ENCODE measurements at places on chromosomes 13 and 19.
A peak's percentile ranks its signal among the peaks of the same experiment; 100 is the strongest.

GRCh38 chr19:3335431-3336350, 30.7 kb upstream of the NFIC start:
- DNase-seq, result no peak

DNA sequence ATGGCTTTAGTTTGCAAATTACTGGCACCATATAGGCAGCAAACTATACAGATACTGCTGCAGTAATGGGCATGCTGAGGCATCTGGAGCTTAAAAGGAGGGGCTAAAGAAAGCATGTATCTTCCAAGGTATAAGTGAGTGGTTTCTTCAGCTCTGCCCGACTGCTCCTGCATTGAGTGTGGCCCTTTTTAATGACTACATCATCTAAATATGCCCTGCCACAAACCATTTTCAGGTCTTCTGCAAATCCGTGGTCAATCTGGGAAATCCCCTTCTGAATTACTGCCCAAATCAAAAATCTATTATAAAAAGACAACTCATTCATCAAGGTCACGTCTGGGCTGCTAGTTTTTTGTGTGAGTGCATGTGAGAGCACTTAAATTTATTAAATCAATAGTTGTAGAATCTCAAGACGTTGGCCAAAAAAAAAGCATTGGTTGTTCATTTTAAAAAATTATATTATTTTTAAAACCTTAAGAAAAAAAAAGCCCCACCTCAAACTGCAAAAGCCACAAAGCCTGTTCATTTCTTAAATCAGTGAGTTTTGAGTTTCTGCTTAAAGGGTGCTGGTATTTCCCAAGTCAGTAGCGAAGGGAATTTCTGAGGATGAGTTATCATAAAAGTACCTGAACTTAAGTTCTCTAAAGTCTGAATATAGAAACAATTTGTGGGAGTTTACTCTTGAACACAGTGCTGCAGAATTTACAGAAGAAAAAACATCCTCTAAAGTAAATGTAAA, 16.3 kb downstream of the LCP1 start:
- no peak for DNase-seq

DNA sequence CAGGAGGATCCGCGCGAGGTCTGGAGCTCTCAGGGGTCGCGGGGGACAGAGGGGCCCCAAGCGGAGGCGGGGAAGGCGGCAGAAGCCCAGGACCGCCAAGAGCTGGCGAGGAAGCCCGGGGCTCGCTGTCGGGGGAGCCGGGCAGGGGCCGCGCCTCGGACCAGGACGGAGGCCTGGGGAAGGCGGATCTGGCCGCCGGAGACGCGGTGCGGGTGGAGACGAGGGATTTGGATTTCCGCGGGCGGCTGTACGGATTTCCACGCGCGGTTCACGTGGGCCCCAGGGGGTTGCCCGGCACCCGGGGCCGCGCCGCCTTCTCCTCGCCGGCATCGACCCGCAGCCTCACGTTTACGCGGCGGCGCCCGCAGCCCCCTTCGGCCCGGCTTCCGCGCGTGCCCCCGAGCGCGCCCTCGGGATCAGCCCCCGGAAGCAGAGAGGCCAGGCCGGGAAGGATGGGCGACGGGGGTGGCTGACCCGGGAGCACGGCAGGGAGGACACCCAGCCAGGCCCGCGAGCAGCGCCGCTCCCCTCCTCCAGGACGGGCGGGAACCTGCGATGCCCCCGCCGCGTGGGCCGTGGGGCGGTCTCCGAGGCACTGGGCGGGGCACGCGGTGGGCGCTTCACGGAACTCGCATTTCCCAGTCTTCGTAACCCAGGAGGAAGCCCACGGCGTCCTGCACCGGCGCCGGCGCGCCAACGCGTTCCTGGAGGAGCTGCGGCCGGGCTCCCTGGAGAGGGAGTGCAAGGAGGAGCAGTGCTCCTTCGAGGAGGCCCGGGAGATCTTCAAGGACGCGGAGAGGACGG, 4.7 kb downstream of the F7 start:
- no peak for DNase-seq

- peak; percentile 77 for DNase-seq
These were observed 5.4 kb upstream of the PPP1R37 start for GRCh38 chr19:45087531-45087930.

DNA sequence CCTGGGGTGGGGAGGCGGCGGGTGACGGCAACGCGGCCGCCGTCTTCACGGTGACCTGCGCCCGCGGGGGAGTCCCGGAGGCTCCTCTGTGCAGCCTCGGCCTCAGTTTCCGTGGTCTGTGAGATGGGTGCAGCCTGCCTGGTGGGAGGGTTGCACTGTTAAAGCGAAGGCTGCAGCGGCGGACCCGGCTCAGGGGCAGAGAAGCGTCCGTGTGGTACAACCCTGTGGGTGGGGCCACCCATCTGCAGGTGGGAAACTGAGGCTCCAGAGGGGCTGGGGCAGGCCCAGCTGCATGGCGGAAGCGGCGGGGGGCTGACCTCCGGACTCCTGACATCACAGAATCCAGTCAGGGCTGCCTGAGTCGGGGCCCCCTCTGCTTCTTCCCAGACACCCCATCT, 481 bp downstream of the FGF22 start:
- DNase-seq, result no peak

DNA sequence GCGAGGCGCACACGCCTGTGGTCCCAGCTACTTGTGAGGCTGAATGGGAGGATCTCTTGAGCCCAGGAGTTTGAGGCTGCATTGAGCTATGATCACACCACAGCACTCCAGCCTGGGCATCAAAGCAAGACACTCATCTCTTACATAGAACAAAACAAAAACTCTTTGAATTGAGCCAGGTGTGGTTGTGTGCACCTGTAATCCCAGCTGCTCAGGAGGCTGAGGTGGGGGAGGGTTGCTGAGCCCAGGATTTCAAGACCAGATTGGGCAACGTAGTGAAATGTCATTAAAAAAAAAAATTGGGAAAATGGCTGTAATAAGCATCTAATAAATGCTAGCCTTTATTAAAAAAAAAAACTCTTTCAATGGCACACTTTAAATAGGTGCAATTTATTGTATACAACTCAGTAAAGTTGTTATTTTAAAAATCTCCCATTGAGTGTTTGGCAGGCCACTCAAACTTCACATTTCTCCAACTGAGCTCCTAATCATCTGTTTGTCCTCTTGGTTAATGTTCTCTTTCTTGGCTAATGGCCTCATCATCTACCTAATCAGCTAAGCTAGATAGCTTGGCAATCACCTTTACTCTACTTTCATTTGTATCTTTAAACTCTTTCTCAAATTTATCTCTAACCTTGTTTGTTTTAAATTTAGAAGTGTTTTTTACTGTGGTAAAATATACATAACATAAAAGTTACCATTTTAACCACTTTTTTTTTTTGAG, 28.1 kb upstream of the HMGB1 start:
- DNase-seq, result no peak

DNA sequence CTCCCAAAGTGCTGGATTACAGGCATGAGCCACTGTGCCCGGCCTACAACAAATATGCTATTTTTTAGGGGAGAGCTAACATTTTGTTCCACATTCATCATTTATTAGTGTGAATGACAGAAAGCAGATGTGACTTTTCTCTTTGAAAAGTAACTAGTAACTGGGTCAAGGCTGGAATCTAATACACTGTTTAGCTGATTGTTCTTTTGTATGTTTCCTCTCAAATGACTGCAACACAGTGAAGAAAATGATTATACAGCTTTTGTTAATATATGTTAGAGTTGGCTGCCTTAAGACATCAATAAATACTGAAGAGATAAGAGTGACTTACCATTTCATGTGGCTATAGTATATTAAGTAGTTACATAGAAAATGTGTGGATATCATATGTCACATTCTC, 27.0 kb downstream of the MTRF1 start:
- DNase-seq, result no peak

DNA sequence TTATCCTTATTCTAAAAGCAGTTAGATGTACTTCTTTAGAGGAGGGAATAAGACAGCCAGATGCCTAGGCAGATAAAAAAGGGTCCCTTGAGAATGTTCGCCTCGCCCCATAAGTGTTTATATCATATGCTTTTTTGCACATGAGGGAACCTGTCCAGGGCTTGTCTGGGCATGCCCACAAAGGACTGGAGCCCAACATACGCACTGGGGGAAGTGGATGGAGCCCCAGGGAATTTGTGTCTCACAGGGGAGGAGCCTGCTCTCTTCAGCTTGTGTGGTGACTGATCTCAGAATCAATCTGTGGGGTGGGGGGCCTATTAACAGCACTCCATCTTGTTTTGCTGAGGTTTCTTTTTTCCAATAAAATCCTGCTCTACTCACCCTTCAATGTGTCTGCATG, 22.6 kb downstream of the MED4 start:
- DNase-seq, result no peak

- no peak for DNase-seq
These were observed 27.7 kb upstream of the MBNL2 start for GRCh38 chr13:97194479-97194878.

- DNase-seq, result no peak
These were observed 1.6 kb downstream of the LPAR6 start for GRCh38 chr13:48411147-48411794.

GRCh38 chr19:36417752-36418286, 625 bp downstream of the ZFP82 start:
- DNase-seq, result no peak

- no peak for DNase-seq
These were observed 272.0 kb upstream of the TMTC4 start for GRCh38 chr13:100946588-100946987.

- no peak for DNase-seq
These were observed 2255.6 kb upstream of the PCDH20 start for GRCh38 chr13:63671296-63671695.

GRCh38 chr13:21434588-21434987, 24.5 kb downstream of the ZDHHC20 start:
- no peak for DNase-seq

- DNase-seq, result no peak
These were observed 24.7 kb downstream of the FRY start for GRCh38 chr13:32056316-32056715.

GRCh38 chr19:50496189-50497021, 14.6 kb downstream of the JOSD2 start:
- DNase-seq, result no peak

DNA sequence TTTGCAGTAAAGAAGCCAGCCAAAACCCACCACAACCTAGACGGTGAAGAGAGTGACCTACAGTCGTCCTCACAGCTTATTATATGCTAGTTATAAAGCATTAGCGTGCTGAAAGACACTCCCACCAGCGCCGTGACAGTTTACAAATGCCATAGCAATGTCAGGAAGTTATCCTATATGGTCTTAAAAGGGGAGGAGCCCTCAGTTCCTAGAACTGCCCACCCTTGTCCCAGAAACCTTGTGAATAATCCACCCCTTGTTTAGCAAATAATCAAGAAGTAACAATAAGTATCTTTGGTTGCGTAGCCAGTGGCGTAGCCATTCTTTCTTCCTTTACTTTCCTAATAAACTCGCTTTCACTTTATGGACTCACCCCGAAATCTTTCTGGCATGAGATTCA, 227.9 kb upstream of the ARGLU1 start:
- no peak for DNase-seq

DNA sequence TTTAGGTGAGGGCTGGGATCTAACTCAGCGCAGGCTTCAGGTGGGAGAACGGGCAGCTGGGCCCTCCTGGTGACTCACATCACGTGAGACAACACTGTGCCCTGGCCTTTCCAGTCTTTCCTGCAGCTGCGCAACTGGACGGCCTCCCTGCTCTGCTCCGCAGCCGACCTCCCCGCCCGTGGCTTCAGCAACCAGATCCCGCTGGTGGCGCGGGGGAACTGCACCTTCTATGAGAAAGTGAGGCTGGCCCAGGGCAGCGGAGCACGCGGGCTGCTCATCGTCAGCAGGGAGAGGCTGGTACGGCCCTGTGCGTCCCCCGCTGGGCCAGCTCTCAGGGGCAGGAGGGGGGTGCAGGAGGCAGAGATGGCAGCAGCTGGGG, 8.8 kb downstream of the SPPL2B start:
- DNase-seq, result no peak

DNA sequence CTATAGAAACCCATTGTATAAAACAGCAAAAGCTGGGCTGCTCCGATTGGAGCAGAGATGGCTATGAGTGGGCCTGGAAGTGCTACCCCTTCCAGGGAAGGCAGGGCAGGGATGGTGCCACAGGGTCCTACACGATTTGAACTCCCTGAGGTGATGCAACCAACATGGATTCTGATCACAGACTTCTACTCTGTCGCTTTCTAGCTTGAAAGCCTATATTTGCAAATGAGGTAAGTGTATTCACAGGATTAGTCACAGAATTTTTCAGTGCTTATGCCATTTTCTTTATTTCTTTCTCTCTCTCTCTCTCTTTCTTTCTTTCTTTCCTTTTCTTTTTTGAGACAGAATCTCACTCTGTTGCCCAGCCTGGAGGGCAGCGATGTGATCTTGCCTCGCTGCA, 179.0 kb downstream of the SPRY2 start:
- DNase-seq, result no peak

DNA sequence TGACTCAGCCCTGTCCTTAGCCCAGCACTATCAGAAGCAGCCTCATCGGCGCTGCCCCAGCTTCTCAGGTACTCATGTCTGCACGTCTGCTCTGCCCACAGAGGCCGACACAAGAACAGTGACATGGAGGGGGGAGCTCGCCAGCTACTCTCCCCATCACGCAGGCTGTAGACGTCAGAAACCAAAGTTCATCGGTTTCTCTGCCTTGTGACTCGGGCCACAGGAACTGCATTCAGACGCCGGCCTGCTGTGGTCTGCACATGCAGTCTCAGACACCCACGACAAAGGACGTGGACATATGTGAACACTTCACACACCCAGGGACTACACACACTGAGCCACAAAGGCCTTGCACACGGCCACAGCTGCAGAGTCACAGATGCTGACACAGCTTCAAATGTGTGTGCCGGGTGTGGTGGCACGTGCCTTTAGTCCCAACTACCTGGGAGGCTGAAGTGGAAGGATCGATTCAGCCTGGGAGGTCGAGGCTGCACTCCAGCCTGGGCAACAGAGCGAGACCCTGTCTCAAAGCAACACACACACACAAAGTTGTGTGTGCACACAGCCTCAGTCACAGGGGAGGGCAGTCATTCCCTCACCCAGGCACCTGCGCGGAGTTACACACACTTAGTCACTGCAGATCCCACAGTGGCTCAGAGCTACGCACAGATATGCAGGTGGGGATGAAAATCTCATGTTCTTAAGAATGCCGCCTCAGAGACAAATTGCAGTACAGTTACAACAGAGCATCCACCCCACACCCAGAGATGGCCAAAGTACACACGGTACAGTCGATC, 4.9 kb upstream of the ZFP36 start:
- DNase-seq, result peak; percentile 93

DNA sequence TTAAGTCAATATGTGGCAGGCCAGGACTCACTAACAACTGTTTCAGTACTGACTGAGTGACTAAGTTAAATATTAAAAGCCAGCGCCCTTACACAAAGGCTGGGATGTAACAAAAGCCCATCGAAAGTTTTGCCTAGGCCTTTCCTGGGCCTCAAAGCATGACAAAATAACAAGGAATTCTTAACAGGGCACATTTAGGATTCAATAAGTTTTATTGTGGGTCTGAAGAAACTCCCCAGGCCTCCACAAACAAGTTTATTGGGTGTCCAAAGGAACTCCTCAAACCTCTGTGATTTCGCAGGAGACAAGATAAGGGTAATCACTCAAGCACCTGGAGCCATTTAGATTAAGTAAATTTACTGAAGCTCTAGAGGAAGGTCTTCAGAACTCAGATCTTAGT, 130.7 kb upstream of the SGCG start:
- no peak for DNase-seq

Measured in CD4-positive, alpha-beta T cell treated with Interleukin-15 for 1 hour (primary cell).